ENCODE measurements at places on chromosomes 11 and 22.

GRCh38 chr11:62245271-62245753, 3.3 kb downstream of the SCGB1D2 start:
- DNase-seq, result no peak

DNA sequence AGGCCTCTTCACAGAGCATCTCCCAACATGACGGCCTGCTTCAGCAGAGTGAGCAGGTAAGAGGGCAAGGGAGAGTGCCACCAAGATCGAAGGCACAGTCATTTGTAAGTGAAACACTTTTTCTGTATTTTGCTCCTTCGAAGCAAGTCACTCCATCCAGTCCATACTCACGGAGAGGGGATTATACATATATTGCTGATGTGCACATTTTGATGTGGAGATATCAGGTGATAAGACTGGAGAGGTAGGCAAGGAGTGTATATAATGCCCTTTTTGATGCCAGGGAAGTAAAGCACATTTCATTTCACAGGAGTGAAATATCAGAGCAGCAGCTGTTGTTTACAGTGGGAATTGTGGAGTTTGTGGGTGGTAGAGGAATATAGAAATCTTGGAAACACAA, 11.2 kb downstream of the PTS start:
- DNase-seq, result no peak

- no peak for DNase-seq
These were observed 95.0 kb downstream of the AASDHPPT start for GRCh38 chr11:106172386-106172991.

- DNase-seq, result no peak
These were observed 56.2 kb downstream of the DENND5A start for GRCh38 chr11:9208726-9209501.

DNA sequence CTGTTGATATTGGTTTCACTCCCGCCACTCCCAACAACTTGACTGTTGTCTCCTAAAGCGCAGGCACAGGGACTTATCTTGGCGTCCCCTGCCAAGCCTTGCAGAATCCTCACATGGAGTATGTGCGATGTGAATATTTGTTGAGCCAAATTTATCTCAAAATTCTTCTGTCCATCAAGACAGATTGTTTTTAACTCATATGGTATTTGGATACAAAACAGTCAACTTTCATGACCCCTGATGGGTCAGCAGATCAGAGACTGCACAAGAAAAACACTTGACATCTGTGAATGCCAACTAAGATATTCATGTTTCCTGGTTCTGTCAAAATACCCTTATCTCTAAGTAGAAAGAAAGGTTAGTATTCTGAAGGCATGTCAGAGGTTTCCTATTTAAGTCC, 221.7 kb upstream of the BLID start:
- DNase-seq, result no peak

DNA sequence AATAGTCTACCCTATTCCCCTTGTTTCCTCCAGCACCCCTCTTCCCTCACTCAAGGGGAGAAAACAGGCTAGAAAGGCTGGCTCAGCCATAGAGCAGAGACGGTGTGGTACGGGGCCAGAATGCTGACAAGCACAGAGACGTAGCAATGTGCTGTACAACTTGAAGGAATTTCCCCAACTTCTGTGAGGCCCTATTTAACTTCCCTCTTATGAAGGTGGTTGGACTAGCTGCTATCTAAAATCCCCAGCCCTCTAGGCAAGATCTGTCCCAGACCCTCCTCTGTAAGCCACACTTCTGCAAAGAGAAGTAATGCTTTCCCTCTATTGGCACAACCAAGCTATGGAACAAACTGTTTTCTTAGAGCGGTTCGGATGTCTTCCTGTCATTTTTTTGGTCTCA, 37.8 kb downstream of the PLEKHA7 start:
- DNase-seq, result no peak

GRCh38 chr11:96779030-96779429, 389.2 kb downstream of the JRKL start:
- no peak for DNase-seq

DNA sequence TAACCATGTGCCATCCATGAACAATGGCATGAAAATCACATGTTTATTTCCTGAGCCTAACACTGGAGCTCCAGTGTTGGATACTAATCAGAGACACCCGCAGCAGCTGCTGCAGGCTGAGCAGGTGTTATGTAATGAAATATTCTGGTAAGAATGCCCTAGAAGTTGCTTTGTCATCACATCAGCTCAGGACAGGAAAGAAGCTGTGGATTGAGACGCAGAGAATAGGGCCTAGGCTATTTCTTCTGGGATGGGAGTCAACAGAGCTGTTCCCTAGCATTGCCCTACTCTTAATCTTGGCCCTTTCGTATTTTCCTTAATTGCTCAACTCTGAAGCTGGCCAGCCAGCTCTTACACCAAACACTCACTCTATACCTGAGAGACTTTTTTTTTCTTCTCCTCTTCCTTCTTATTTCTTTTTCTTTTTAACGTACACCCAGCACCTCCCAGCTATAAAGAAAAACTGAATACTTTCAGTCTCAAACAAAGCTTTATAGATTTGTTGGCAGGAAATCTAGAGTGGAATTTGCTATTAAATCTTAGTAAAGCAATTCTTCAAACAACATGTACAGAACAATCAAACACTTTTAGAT, 31.9 kb downstream of the RASSF10 start:
- DNase-seq, result no peak

DNA sequence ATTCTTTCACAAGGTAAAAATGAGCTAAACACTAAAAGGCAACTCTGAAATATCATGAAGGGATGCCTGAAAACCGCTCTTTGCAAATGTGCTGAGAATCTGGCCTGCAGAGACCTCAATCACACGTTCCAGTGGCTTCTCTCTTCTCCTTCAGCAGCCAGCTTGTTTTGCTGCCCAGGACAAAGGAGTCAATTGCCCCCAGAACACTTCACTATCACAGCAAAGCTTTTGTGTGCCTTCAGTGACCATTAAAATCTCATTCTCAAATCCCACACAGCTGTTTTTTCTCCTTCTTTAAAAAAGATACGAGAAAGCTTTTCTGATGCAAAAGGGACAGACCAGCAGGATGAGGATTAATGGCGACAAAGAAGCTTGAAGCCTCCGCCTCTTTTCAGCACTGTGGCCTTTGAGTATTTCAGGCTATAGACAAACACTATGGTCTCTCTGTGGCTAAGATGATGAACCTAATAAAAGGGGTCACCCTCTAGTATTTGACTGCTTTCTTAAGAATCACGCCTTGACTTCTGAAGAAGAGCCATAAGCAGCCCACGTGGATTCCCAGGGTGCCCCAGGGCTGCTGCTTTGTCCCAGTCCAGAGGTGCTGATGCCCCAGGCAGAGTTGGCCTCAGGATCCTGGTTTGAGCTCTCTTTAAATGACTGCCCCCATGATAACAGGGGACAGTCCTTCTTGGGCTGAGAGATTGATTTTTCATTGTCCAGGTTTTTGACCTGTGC, 33.4 kb upstream of the NRIP3 start:
- no peak for DNase-seq

- DNase-seq, result no peak
These were observed 92.7 kb downstream of the MSANTD4 start for GRCh38 chr11:105929084-105929955.

DNA sequence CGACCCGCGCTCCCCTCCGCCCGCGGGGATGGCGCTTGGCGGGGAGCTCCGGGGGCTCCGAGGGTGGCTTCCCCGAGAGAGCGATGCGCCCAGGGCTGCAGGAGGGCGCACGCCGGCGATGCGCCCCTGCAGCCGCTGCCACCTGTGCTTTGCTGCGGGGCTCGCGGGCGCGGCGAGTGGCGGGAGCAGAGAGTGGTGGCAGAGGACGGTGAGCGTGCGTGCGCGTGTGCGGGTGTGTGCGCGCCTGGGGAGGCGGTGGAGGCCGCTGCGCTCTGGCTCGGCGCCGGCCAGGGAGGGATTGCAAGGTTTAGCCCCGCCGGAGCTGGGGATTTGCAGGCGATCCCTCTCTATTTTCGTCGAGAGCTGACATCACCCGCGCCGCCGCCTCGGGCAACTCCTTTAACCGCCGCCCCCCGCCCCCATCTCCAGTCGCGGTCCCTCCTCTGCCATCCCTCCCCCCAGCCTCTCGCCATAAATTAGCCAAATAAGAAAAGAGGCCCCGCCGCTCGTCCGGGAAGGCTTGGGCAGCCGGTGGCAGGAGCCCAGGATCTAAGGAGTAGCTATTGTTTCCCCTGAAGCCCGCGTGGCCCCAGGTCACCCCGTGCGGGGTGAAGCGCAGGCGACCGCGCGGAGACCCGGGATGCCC, at the start of gene SLC1A2:
Gene SLC1A2 (minus strand): TSS at position 375 of the 646 bp plus-strand sequence. CDS start 592 bp downstream, outside the sequence.
- DNase-seq, result no peak

- DNase-seq, result peak; percentile 13
These were observed 839 bp downstream of the CBY1 start for GRCh38 chr22:38657045-38657909.

GRCh38 chr11:129721685-129722084, 94.0 kb upstream of the TMEM45B start:
- no peak for DNase-seq

GRCh38 chr11:83312430-83312829, 26.3 kb upstream of the CCDC90B start:
- DNase-seq, result no peak

DNA sequence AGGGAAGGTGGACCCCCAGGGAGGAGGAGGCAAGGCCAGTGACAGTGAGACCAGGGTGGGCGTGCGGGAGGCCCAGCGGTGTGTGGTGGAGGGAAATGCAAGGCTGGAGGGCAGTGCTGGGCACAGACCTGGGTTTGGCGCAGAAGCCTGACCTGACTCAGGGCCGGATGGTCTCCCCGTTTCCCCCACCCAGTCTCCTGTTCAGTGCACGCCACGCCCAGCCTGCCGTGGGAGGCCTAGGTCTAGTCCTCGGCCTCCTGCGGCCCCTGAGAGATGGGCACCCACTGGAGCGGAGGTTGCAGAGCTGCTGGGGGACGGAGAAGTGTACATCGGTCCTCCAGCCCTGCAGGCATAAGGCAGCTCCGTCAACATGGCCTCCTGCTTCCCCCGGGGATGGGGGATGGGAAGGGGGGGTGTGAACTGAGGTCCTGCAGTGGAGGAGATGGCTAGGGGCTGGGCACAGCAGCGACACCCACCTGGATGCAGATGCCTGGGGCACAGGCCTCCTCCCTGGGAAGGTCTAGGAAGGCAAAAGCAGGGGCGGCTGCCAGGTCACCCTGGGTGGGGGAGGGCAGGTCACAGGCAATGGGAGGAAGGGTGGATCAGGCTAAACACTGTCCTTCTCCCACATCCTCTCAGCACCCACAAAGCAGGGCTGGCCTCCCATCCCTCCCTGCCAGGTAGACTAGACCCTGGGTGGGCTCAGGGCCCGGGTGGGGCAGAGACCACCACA, 15.9 kb downstream of the IL17REL start:
- DNase-seq, result no peak

GRCh38 chr11:69055598-69056516, 7.1 kb downstream of the TPCN2 start:
- peak; percentile 20 for DNase-seq

GRCh38 chr11:80186692-80187091, 745.9 kb upstream of the TENM4 start:
- no peak for DNase-seq

DNA sequence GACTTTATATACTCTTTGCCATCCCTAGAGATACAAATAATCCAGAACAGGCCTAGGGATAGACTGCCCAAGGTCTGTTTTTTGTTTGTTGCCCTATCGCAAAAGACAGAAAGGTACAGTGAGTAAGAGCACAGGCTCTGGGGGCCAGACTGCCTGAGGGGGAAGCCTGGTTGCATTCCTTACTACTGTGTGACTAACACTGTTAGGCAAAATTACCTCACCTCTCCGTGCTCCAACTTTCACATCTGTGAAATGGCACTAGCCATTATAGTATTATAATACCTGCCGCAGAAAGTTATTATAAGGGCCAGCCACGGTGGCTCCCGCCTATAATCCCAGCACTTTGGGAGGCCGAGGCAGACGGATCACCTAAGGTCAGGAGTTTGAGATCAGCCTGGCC, 14.5 kb downstream of the SLC35F2 start:
- no peak for DNase-seq

DNA sequence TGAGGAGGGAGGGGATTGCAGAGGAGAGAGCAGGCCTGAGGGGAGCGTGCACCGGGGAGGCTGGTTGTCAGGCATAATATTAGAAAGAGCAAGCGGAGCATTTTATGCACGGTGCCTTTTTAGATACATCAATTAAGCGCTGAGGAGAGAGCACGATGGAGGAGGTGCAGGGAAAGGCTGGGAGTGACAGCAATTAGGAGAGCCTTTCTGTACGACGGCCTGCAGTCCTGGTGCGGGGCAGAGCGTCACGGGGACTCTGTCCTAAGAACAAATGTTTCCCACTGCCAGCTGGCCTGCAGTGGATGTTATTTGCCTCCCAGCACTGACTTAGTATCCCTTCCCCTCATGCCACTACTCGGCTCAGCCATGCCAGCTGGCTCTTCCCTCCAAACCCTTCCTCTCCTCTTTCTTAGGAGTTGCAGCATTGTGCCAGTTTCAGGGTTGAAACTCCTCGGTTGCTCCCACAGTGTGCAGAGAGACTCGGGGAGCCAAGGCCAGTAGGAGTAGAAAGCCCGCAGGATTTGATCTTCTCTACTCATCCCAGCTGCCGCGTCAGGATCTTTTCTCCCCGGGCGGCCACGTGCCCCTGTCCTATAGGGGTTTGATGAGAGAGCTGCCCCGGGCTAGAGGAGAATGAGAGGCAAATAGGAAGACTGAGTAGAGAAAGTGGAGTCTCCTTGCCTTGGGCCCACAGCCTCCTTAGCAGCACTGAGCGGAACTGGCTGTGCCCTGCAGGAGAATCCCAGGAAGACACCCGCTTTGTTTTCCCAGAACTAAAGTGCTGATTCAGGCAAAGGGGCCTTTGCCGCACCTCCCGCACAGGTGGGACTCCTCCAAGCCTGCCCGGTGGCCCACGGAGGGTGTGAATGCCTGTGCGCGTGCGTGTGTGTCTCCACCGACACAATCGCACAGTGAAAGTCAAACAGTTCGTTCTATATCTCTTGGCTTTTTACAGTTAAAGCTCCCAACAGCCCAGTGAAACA, 875.3 kb downstream of the NTM start:
- no peak for DNase-seq

DNA sequence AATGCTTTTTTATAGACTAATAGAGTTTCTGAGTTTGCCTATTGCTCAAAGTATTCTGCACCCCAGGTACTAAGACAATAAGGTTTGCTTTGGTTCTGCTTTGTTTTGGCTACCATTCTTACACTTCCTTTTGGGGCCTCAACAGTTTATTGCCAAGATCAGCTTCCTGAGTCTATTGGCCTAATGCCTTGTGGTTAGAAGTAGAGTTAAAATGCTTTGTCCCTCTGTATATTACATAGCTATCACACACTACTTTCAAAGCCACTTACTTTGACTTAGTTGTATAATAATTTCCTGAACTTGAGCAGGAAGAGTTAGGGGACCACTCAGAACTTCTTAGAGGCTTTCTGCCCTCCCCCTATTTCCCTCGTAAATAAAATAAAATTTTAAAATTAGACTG, 96.5 kb downstream of the DLG2 start:
- DNase-seq, result no peak

DNA sequence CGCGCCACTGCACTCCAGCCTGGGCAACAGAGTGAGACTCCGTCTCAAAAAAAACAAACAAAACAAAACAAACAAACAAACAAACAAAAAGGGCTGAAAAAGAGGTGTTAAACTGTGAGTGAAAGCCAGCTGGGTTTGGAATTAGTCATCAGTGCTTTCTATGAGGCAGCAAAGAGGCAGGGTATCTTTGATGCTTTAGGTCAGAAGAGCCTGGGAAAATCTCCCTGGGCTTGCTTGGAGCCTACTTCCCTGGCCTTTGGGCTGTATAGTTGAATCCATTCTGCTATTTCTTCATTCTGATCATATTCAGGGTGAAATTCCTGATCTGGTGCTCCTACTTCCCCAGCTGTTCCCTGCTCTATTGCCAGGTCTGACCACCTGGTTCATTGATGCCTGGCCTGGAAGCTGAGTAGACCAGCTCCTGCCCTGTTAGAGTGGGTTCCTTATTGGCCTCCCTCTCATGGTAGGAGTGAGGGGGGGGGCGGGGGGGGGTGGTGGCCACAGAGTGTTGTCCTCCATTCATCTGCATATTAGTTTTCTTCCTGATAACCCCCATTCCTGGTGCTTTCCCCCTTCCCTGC, 65.6 kb downstream of the INSC start:
- DNase-seq, result no peak
